Stimulated activated CD4-positive, alpha-beta T cell treated with anti-CD3 and anti-CD28 coated beads, TNF-alpha, amount 100 ng/mL, for 24 hours (primary cell): ENCODE measurements at places on chromosomes 7 and 10.

- DNase-seq: peak; percentile 12
These were observed 23.9 kb upstream of the CALD1 start for GRCh38 chr7:134755422-134756022.

DNA sequence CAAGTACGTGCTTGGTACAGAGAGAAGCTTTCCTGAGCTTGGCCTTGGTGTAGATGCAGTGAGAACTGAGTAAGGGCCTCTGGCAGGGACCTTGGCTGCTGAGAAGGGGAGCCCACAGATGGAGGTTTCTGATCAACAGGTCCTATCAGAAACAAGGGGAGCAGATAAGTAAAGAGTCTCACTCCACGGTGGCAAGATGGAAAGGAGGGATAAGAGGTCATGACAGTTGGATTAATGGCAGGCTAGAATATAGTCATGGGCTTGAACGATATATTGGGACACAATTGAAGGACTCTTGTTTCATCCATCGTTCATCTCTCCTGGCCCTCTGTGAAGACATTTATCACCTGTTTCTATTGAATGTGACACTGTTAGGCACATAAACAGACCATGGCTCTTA, 41.5 kb downstream of the MET start:
- no peak for DNase-seq

- DNase-seq: no peak
These were observed 211.3 kb downstream of the BICC1 start for GRCh38 chr10:58723966-58724365.

GRCh38 chr10:68938884-68939283, 17.1 kb upstream of the DDX21 start:
- no peak for DNase-seq

DNA sequence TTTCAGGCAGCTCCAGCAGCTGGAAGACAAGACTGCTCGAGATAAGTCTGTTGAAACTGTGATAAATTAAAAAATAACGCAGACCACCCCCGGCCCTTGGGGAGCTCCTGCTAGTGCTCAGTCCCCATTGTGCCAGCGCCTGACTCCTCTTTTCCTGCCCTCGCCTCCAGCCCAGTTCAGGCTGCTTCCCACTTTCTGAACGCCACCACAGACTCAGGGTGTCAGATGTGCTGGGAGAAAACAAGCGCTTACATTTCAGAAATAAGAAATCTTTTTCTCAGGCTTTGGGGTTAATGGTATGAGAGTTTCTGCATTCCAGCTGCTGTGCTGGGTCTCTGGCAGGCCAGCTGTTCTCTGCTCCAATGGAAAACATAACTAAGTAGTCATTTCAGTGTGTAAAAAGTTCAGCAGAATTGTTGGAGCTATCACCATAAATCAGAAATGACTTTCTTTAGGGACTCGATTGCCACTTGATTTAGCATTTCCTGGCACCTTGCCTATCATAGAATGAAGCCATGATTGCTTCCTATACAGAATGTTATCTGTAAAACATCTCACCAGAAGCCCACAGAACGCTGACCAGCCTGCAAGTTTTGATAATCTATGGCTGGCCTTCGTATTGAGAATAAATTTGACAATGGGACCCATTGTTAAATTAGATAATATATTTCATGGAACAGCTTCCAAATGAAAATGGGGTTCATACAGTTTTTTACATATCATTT, 257.0 kb upstream of the ZNF32 start:
- no peak for DNase-seq

GRCh38 chr10:22429981-22430421, 84.7 kb downstream of the SPAG6 start:
- no peak for DNase-seq

DNA sequence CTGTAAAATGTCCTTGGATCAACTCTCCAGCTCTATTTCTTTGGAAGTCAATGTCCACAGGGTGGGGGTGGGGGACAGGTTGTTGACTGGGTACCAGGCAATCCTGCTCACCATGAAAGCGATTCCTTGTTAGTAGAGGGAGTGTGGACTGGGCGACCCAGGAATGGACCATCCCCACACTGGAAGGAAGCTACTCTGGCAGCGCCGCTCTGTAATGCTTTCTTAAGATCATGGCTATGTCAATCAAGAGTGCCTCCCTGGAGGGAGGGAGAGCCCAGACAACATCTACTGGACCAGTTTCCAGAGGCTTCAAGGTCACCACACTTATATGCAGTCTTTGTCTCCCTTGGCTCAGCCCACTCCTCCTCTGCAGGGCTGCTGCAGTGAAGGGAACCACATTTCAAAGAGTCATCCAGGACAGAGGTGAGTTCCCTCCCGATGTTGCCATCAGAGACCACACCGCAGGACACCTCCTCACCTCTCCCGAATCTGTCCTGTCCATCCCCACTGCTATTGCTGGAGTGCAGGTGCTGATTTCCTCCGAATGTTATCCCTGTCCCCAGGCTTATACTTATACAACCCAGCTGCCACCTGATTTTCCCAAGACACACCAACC, 6.9 kb downstream of the GIMAP5 start:
- DNase-seq: no peak
